LHCN-M2 (cell line): ENCODE measurements at places on chromosomes 11 and 22. TPM values are rescaled to one million over a fixed set of nuclear protein-coding genes. Genes with fewer than 3 reads are reported as not detected.

The TALDO1 gene
- total RNA-seq, result 125 and 128 TPM in 2 replicates

DNA sequence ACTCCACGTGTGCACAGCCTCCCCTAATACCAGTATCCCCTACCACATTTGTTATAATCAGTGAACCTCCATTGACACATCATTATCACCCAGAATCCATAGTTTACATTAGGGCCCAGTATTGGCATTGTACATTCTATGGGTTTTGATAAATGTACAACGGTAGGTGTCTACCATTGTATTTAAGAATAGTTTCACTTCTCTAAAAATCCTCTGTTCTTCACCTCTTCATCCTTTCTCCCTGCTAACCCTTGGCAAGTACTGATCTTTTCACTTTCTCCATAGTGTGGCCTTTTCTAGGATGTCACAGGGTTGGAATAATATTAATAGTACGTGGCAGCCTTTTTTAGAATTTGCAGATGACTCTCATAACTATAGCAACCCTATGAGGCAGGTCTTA, 353.8 kb downstream of the DDX10 start:
- DNase-seq, result no peak

The MS4A6E gene
- not detected in 2 replicates for total RNA-seq

DNA sequence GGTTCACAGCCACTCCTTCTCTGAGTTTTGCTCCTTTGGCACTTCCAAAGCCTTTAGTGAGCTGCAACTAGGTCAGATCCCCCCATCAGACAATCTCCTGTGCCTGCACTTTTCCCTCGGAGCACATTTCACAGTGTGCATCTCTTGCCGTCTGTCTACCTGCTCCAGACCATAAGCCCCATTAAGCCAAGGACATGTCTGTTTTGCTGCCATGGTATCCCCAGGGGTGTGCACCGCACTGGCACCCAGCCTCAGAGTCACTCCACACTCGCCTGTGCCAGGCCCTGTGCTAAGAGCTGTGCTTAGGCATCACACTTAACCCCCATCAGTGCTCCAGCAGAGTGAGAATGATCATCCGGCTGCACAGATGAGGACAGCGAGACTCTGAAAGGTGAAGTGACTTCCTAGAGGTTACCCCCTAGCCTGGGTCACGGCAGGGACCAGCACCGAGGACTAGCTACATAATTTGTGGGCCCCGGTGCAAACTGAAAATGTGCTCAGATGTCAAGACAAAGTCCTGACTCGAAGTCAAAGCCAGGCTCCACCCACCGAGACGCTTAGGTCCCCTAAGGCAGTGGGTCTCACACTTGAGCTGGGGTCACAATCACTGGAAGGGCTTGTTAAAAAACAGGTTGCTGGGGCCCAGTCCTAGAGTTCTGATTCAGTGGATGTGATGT, 33.9 kb downstream of the ARRB1 start:
- no peak for DNase-seq

DNA sequence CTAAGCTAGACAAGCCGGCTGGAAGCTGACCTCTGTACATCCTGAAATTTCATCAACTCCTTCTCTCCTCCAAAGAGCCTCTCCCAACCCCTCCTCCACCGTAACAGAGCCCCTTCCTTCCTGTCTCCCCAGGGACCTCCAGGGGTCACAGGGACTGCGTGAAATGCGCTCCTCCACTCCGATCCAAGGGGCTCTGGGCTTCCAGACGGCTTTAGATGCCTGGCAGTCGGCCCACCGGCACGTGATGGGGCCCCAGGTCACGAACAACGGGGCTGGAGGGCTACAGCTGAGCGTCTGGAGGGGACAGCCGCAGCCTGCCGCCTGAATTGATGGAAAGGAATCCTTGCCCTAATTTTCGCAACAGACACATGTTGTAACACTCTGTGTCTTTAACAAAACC, 264.1 kb downstream of the MN1 start:
- no peak for DNase-seq

GRCh38 chr11:47485107-47485506, 36.2 kb upstream of the RAPSN start:
- DNase-seq, result no peak

- no peak for DNase-seq
Measured at GRCh38 chr22:37334859-37335805, 52.8 kb downstream of the CYTH4 start.

DNA sequence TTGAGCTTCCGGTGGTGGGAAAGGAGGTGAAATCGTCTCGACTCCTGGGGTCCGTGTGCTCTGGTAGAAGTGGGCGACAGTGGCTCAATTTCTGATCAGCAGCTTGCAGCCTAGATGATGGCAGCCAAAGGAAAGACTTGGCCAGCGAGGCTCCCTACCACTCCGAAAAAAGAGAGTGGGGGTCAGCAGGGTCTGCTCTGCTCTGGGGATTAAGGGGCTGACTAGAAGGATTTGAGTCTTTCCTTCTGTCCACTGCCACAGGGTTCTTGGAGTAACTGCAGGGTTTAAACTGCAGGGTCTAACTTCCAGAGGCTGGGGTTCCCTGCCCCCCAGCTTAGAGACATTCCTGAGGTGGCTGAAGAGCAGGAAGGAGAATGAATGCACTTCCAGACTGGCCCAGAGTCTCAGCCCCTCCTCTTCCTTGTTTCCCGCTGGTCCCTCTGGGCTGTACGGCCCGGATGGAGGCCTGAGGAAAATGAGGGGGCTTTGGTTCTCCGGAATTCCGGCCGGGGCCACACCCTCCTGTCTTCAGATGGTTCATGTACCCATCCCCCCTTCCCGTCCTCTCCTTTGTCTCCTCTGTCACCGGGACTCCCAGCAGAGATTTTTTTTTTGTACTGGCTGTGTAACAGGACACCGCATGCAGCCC, 907 bp downstream of the SERPINH1 start:
- DNase-seq, result peak; percentile 72

GRCh38 chr11:67345920-67346819, 7.2 kb downstream of the POLD4 start:
- DNase-seq, result peak; percentile 55

DNA sequence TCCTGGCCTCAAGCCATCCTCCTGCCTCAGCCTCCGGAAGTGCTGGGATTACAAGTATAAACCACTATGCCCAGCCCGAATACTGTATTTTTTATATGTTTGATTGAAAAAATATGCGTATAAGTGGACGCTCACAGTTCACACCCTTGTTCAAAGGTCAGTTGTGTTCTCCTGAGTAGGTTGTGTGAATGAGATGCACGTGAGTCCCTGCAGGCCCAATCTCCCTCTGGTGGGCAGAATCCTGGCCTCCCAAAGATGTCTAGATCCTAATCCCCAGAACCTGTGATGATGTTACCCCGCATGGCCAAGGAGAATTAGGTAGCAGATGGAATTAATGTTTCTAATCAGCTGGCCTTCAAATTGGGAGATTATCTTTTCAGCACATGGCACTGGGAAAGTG, 41.9 kb downstream of the CTTN start:
- no peak for DNase-seq

The BIK gene
- total RNA-seq, result not detected in 2 replicates

DNA sequence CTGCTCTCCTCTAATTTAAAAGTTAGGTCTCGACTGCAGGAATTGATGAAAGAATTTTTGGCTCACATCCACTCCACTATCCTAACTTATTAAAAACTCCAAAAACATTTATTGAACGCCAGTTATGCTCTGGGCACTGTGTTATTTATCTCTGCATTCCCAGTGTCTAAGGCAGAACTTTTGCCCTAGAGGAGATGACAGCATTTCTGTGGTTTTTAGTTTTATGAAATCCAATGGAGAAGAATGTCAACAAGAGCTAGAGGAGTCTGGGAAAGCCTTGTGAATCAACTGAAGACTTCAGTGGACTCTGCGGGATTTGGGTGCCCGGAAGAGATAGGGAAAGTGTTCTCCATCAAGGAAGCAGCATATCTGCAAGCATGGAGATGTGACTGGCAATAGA, 217.0 kb upstream of the PGR start:
- peak; percentile 15 for DNase-seq

DNA sequence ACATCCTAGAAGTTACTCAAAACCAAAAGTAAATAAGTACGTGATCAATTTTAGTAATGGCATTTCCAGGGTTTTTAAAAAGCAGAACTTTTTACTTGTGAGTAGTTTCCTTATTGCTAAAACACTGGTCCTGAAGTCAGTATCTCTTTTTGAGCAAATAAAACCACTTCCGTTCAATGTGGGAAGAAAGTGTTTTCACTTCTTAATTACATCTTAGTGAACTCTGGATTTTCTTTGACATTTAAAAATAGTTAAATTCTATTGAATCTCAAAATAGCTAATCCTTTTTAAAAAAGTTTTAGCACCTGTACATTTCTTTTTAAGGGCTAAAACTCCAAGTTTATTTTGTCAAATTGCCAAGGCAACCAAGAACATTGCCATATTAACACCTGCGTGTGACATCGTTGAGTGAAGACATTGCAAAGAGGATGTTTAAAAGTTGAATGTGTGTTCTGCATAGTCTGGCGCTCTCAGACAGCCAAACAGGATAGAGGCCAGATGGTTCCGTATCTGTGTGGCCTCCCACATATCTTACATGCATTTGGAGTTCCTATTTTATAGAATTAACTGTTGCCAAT, 17.2 kb upstream of the OR5B21 start:
- DNase-seq, result no peak

The C11orf91 gene
- total RNA-seq, result 1.1 TPM in 1 of 2 replicates, not detected in the other

DNA sequence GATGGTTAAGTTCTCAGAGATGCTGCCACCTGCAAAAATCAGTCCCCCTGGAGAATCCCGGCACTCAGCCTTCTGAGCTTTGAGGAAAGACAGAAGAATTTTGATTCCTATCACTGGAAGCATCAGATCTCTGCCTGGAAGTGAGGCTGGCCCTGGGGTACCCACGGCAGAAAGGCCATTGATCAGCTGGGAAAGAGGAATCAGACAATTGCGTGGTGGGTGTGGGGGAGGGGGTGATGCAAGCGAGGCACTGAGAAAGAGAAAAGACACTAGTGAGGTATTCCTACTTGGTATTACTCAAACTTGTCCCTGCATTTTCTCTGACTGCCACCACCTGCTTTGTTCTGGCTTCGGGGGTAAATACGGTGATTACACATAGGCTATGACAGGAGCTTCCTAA, 96.1 kb downstream of the FEZ1 start:
- DNase-seq, result no peak

The ART1 gene
- not detected in 2 replicates for total RNA-seq

GRCh38 chr11:3052567-3052966, 4.7 kb downstream of the CARS1 start:
- no peak for DNase-seq
